ENCODE measurements at places on chromosomes 1 and 21.

DNA sequence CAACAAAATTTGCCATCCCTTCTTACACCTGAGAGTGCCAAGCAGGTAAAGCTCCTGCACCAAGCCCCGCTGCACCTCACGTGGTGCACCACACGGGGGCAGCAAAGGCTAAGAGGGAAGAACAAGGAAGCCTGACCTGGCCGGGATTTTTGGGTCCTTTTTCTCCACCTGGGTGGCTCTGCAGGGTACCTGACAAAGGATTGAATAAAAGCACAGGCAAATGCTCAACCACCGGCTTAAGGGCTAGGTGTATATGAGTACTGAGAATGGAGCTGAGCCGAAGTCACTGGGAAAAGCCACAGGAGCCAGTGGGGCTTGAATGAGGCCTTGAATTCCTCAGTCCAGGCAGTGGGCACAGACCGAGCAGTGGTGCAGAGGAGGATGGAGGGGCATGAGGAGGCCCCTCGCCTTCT lies 36.4 kb downstream of the ZNF697 start:
- peak; percentile 40 for DNase-seq

DNA sequence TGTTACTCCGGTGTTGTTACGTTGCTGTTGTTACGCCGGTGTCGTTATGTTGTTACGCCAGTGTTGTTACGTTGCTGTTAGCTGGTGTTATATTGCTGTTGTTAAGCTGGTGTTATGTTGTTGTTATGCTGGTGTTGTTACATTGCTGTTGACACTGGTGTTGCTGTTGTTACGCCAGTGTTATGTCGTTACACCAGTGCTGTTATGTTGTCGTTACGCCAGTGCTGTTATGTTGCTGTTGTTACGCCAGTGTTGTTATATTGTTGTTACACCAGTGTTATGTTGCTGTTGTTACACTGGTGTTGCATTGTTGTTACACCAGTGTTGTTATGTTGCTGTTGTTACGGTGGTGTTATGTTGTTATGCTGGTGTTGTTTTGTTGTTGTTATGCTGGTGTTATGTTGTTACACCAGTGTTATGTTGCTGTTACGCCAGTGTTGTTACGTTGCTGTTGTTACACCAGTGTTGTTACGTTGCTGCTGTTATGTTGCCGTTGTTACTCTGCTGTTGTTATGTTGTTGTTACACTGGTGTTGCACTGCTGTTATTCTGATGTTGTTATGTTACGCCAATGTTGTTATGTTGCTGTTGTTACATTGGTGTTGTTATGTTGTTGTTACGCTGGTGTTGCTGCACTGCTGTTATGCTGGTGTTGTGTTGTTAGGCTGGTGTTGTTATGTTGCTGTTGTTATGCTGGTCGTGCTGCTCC lies 25.6 kb downstream of the H6PD start:
- DNase-seq: no peak

GRCh38 chr1:162110910-162111309 lies 41.4 kb downstream of the NOS1AP start:
- DNase-seq: no peak

DNA sequence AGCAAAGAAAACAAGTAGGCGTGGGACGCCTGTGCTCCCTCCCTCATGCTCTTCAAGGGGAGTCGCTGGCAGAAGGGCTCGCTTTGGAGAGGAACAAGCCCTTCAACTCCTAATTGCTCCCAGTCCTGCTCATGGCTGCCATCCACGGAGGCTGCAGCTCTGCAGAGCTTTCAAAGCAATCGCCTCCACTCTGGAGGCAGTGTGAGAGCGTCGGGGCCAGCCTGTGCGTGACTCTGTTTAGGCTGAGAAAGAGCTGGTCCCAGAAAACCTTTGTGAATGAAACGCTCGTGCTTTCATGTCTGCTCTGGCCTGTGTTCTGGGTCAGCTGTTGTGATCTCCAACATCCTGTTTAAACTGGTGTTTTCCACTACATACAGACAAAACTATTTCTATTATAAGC lies 23.9 kb upstream of the RUNX1 start:
- DNase-seq: no peak

DNA sequence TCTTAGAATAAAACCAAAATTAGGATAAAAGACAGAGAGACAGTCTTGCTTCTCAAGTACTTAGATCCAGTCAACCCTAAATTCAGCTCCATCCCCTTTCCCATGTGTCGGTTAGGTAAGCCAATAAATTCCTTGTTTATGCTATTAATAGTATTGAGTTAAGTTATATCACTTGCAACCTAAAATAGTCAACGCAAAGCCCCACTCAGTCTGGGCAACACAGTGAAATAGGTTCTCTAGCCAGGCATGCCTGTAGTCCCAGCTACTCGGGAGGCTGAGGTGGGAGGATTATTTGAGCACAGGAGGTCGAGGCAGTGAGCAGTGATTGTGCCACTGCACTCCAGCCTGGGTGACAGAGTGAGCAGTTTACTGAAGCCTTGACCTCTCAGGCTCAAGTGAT lies 14.6 kb downstream of the TAF13 start:
- DNase-seq: no peak

DNA sequence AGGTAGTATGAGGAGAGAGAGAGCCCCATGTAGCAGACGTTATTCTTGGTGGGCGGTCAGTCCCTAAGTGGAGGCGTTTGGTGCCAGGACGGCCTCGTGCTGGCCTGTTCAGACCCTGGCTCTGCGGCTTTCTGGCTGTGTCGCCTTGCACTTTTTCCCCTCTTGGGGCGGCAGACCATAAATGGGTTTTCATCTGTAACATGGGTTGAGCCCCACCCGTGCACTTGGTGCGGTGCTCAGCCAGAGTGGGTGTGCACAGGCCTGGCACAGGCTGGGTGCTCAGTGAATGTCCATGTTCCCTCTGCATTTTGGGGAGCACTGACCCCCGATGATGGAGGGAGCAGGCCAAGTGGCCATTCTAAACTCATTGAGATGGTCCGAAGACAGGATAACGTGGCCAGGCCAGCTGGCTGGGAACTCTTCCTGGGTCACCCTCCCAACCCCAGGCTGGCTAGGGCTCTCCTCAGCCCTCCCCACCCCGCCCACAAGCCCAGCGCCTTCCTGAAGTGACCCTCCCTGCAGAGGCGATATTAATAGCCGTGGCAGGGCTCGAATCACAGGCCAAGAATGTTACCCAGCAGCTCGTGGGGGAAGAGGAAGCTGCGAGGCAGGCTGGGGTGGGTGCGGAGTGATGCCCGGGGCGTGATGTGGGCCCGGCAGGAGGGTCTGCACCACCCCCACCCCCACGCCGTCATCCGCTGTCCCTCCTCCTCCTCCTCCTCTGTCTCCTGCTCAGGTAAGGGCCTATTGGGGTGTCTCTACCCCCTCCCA lies 78.5 kb downstream of the ARHGEF10L start:
- DNase-seq: no peak

DNA sequence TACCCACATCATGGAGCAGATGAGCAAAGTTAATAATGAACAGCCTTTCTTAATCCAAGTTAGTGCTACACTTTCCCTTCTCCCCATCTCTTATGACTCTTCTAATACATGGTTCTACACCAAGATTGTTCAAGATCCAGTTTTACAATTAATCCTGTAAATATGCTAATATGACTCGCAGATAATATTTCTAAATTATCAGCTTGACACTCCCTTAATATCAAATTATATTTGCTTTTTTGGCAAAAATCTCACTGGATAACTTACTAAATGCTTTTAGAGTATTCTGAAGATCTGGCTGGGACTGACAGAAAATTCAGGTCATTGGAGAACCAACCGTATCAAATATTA lies 24.4 kb upstream of the CR1L start:
- no peak for DNase-seq

GRCh38 chr1:107695341-107695740 lies 269.6 kb downstream of the VAV3 start:
- DNase-seq: no peak

DNA sequence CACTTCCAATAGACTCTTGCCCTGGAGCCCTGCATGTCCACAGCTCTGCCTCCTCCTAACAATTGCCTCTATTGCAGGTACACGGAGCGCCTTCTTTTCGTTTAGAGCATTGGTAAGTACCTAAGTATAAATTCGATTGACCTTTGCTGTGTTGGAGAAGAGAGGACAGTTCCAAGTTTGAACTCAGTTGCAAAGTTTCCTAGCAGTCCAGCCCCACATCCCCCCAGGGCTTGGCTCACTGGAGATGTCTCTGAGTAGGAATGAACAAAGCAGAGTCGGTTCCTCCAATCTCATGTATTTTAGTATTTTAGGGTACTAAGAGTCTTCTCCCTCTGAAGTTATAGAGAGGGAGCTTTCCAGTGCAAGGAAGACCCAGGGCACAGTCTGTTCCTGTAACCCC lies 238.9 kb upstream of the AJAP1 start:
- DNase-seq: no peak

GRCh38 chr1:180939073-180939710 lies 26.5 kb downstream of the KIAA1614 start:
- no peak for DNase-seq

GRCh38 chr1:43065191-43065590 lies 106.5 kb upstream of the SLC2A1 start:
- DNase-seq: no peak

DNA sequence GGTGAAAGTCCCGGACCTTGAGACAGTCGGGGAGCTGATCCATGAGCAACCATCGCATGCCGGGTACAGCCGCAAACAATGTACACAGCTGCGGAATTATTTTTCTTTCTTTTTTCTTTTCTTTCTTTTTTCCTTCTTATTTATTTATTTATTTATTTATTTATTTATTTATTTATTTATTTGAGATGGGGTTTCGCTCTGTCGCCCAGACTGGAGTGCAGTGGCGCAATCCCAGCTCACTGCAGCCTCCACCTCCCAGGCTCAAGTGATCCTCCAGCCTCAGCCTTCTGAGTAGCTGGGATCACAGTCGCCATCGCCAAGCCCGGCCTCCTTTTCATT lies 2.6 kb upstream of the PERM1 start:
- DNase-seq: no peak

DNA sequence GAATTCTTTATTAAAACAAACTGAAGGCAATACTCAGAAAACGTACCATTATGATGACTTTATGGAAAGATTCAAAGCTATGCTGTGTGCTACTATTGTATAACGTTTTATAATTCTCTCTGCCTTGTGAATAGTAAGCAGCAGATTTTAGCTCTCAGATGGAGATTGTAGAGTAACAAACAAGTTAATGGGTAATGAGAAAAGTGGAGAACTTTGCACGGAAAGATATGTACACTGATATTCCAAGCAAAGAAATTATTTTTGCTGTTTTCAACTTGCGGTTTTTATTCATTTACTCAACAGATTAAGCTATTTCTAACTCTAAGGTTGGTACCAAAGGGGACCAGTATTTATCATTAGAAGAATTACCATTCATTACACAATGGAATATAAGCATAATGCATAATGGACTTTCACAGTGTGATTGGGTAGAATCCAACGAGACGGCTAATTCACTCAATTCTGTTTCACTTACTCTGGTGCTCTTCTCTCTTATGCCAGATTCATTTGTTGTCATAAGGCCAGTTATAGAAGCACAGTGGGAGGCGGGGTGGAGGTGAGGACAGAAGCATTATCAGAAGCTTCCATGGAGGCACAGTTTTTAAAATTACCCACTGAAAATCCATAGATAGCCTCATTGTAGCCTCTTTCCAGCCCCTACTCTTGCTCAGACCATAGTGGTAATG lies 38.6 kb downstream of the ATP1B1 start:
- DNase-seq: no peak

GRCh38 chr1:109161858-109162606 lies 48.1 kb downstream of the ELAPOR1 start:
- DNase-seq: no peak

DNA sequence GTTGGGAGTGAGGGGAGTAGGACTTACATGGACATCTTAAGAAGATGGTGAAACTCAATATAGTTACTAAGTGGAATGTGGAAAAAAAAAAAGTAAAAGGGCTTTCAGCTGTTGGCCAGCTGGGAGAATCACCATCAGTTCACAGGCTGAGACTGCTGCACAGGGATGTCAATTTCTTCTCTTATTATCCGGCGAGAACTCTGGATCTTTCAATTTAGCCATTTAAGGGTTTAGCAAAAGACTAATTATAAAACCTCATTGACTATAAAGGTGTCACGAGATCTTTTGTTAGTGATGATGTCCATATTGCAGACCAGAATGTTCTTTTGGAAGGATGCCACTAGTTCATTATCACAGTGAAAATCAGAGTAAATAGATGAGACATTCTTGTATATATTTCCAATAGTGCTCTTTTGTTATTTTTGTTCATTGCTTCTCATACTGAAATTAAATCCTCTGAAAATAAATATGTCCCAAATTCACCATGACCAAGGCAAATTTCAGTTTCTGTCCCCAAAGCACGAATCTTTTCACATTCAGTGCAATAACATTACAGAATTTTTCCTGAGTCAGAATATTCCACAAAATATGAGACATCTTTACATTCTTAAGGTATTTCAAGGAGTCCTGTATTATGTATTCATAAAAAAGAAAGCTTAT lies 266.1 kb downstream of the DNM3 start:
- DNase-seq: no peak

- DNase-seq: no peak
These were observed 11.9 kb downstream of the ETNK2 start for GRCh38 chr1:204139952-204140351.

GRCh38 chr1:166083887-166084286 lies 82.9 kb downstream of the FAM78B start:
- DNase-seq: no peak

Measured in GM12892 (cell line).